ENCODE measurements at places on chromosomes 7 and 10. TPM values are rescaled to one million over a fixed set of nuclear protein-coding genes. Genes with fewer than 3 reads are reported as not detected.
A peak's percentile ranks its signal among the peaks of the same experiment; 100 is the strongest.

The NKX1-2 gene
- 3.4 TPM for total RNA-seq

The SPDYE8 gene
- total RNA-seq: not detected

The CCDC7 gene
- total RNA-seq: 4.0 TPM

The GNGT1 gene
- total RNA-seq: 0.91 TPM

The OR2A1 gene
- not detected for total RNA-seq

The CNTNAP2 gene
- 0.37 TPM for total RNA-seq

- H3K4me3 ChIP-seq: no peak overlapping the region
- H3K36me3 ChIP-seq: no peaks in the 10 kb centered on the region
- no peak for DNase-seq
- 0 out of 2 replicates have a peak, but pooled peaks cover 6% of the 10 kb centered on the region for H3K4me1 ChIP-seq
Observed at GRCh38 chr7:105376908-105377533, 11.7 kb downstream of the SRPK2 start.

GRCh38 chr10:108597657-108598319 is 1325.5 kb downstream of the XPNPEP1 start:
- no peak overlapping the region for H3K27ac ChIP-seq
- no peak for DNase-seq
- H3K4me1 ChIP-seq: no peaks in the 10 kb centered on the region
- H3K36me3 ChIP-seq: no peaks in the 10 kb centered on the region
- H3K4me3 ChIP-seq: no peak overlapping the region

- no peak overlapping the region for H3K4me3 ChIP-seq
- no peaks in the 10 kb centered on the region for H3K27me3 ChIP-seq
- H3K36me3 ChIP-seq: peaks cover 43% of the 10 kb centered on the region
- no peak for DNase-seq
- H3K4me1 ChIP-seq: no peaks in the 10 kb centered on the region
Observed at GRCh38 chr10:12181065-12181775, 14.5 kb downstream of the NUDT5 start.

DNA sequence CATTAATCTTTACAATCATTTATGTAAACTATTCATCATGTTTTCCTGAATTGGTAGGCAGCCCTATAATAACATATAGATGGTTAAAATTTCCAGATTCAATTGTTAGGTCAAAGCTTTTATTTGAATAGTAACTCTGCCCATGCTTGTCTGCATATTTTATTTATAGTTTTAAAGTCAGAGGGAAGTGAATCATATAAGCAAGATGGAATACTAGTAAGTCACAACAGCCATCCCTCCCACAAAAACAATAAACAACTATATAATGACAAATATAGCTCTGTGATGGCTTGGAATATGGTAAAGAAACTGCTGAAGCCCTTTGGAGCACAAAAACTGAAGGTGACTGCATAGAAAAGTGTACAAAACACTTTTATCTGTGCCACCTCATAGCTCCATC is 156.3 kb upstream of the TMEM106B start:
- H3K4me3 ChIP-seq: no peak overlapping the region
- H3K27me3 ChIP-seq: no peaks in the 10 kb centered on the region
- no peak overlapping the region for H3K27ac ChIP-seq
- DNase-seq: no peak

GRCh38 chr7:103731169-103731568 is 258.3 kb downstream of the RELN start:
- H3K27ac ChIP-seq: no peak overlapping the region
- peaks cover 13% of the 10 kb centered on the region for H3K27me3 ChIP-seq
- H3K4me3 ChIP-seq: no peak overlapping the region
- H3K36me3 ChIP-seq: no peaks in the 10 kb centered on the region
- no peak for DNase-seq
- H3K4me1 ChIP-seq: no peaks in the 10 kb centered on the region

GRCh38 chr7:87146740-87147386 is 5.4 kb upstream of the DMTF1 start:
- H3K4me1 ChIP-seq: peaks cover 4% of the 10 kb centered on the region
- H3K36me3 ChIP-seq: no peaks in the 10 kb centered on the region
- no peaks in the 10 kb centered on the region for H3K27me3 ChIP-seq

- H3K27ac ChIP-seq: no peak overlapping the region
- no peak for DNase-seq
- no peaks in the 10 kb centered on the region for H3K27me3 ChIP-seq
- H3K36me3 ChIP-seq: no peaks in the 10 kb centered on the region
- H3K4me3 ChIP-seq: no peak overlapping the region
- H3K4me1 ChIP-seq: no peaks in the 10 kb centered on the region
Observed at GRCh38 chr10:61454541-61454940, 1.4 kb upstream of the TMEM26 start.

GRCh38 chr7:28358423-28358868 is 53.9 kb upstream of the CREB5 start:
- peaks cover 3% of the 10 kb centered on the region for H3K4me1 ChIP-seq
- no peak overlapping the region for H3K27ac ChIP-seq
- H3K4me3 ChIP-seq: no peak overlapping the region
- H3K27me3 ChIP-seq: no peaks in the 10 kb centered on the region
- peak; percentile 59 for DNase-seq

GRCh38 chr7:117785431-117785830 is 87.8 kb downstream of the CTTNBP2 start:
- H3K4me1 ChIP-seq: no peaks in the 10 kb centered on the region
- H3K4me3 ChIP-seq: no peak overlapping the region
- H3K27me3 ChIP-seq: no peaks in the 10 kb centered on the region
- no peak for DNase-seq
- H3K27ac ChIP-seq: no peak overlapping the region
- no peaks in the 10 kb centered on the region for H3K36me3 ChIP-seq

DNA sequence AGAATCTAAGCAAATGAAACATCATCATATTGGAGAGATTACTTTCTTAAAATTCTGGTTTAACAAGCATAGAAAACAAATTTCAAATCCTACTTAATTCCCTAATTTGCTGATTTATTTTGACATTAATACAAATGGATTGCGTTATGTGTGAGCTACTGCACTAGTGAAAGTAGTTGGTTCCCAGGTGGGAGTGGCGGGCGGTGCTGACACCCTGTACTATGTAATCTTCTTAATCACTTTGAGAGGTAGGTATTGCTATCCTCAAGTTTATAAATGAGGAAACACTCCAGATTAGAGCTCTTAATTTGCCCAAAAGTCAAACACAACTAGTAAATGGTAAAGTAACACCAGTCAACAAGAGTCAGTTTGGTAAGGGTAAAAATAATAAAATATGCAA is 131.1 kb downstream of the ELAPOR2 start:
- H3K36me3 ChIP-seq: 0 out of 2 replicates have a peak, but pooled peaks cover 2% of the 10 kb centered on the region
- H3K4me3 ChIP-seq: no peak overlapping the region
- no peak overlapping the region for H3K27ac ChIP-seq
- H3K4me1 ChIP-seq: no peaks in the 10 kb centered on the region
- no peaks in the 10 kb centered on the region for H3K27me3 ChIP-seq

DNA sequence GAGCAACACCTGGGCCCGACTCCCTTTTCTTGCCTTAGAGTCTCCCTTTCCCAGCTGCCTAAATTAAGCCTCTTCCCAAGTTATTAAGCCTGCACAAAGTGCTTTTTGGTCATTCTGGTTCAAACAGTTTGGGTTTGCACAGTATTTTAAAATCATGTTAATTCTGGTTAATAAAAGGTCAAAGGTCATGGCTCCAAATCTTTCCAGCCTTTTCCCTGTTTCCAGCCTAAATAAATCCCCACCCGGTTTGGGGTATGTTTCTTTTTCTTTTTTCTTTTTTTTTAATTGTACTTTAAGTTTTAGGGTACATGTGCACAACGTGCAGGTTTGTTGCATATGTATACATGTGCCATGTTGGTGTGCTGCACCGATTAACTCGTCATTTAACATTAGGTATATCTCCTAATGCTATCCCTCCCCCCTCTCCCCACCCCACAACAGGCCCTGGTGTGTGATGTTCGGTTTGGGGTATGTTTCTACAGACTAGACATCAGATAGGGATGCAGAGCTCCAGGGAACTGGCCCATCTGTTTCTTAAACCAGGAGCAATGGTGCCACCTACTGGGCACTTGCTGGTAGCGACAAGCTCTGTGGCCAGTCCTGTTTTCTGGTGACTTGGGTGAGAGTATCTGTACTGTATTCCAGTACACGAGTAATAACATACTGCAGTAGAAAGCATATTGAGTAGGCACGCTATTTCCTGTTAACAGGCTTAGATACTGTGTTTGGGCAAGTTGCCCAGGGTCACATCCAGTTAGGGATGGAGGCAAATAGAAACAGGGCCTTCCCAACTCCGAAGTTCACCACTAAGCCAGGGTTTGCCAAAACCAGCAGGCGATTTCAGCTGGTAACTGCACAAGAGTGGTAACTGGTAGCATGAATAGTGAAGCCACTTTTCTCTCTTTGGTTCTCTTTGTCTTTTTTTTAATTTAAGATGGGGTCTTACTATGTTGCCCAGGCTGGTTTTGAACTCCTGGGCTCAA is 60.6 kb upstream of the TRIM8 start:
- peak; percentile 87 for DNase-seq
- no peaks in the 10 kb centered on the region for H3K36me3 ChIP-seq
- no peak overlapping the region for H3K4me3 ChIP-seq
- no peaks in the 10 kb centered on the region for H3K27me3 ChIP-seq

- H3K27ac ChIP-seq: no peak overlapping the region
- no peaks in the 10 kb centered on the region for H3K36me3 ChIP-seq
- H3K4me3 ChIP-seq: no peak overlapping the region
Observed at GRCh38 chr10:86300931-86301830, 65.4 kb downstream of the GRID1 start.

DNA sequence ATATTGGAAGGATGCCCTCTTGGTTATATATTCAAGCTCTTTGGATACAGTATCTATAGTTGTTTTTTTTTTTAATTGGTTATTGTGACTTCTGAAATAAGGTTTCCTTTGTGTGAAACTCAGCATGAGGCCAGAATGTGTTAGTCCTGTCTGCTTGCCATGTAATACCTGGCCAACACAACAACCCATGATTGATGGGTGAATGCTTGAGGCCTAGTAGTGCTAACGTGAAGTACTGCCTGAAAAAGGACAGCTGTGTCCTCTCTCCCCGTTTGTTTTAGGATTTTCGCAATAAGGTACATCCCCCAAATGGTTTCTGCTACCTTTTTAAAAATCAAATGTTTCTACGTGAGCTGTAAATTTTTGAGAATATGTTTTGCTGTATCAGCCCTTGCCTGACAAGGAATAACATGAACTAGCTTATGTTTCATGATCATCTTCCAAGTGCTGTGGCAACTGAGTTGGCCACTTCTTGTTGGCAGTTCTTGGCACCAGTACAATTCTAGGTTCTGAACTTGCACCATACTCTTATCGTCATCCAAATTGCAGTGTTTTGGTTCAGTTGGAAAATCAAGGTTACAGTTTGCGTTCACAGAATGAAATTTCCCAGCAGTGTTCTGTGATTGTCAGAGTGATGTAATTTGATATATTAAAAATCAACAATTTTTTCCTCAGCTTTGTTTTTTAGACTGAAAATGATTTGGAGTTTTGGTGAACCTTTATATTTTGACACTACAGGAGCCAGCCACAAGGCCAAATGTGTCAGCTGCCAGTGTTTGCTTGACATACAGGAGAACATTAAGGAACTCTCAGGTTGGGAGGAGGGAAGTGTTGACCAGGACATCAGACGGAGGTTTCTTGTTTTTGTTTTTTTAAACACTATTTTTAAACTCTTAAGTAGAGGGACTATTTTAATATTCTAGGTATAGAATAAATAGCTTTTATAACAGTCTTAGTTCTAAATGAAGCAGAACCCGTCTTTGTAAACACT is 13.5 kb upstream of the ASCC1 start:
- DNase-seq: no peak
- no peak overlapping the region for H3K4me3 ChIP-seq
- no peaks in the 10 kb centered on the region for H3K4me1 ChIP-seq
- peaks cover 4% of the 10 kb centered on the region for H3K36me3 ChIP-seq

DNA sequence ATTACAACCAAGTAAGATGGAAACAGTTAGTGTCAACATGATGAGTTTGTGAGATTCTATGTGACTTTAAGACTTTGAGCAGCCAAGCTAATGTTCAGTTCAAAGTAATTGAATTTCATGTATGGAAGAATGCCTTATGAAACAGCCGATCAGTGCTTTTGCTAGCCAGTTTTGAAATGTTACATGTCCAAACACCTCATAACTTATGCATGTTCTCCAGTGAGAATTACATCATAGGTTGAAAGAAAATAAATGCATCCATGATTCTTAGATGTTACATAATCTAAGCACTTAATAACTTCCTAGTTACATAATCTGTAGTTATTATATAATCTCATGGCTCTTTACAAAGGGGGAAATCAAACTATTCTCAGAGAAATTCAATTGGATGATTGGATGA is 211.3 kb downstream of the BICC1 start:
- H3K4me3 ChIP-seq: no peak overlapping the region
- H3K4me1 ChIP-seq: no peaks in the 10 kb centered on the region
- DNase-seq: no peak
- H3K27me3 ChIP-seq: peaks cover 16% of the 10 kb centered on the region
- no peaks in the 10 kb centered on the region for H3K36me3 ChIP-seq
- H3K27ac ChIP-seq: no peak overlapping the region

DNA sequence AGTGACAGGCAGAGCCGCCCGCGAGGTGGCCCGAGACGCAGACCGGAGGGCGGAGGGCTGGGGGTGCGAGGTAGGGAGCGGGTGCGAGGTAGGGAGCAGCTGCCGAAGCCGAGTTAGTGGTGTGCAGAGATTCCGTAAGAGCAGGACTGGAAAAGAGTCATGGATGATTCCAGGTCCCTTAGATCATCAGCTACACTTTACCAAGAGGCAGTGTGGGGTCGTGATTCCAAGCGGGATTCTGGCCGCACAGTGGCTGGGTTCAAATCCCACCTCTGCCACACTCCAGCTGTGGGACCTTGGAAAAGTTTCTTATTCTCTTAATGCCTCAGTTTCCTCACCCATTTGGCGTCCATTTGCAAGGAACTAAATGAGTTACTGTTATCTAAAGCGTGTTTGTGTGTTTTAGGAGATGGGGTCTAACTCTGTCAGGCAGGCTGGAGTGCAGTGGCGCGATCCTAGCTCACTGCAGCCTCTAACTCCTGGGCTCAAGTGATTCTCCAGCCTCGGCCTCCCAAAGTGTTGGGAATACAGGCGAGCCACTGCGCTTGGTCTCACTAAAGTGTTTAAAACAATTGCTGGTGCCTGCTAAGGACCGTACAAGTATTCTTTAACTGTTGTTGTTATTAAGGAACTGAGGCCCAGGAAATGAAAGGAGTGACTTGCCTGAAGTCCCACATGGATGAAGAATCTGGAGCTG is 1.1 kb downstream of the NDUFB2 start:
- no peaks in the 10 kb centered on the region for H3K27me3 ChIP-seq
- DNase-seq: no peak
- H3K4me3 ChIP-seq: peak overlapping the region; percentile 86
- H3K27ac ChIP-seq: peak overlapping the region; percentile 95

GRCh38 chr10:112880633-112881530 is 69.2 kb upstream of the TCF7L2 start:
- H3K27ac ChIP-seq: no peak overlapping the region
- no peaks in the 10 kb centered on the region for H3K36me3 ChIP-seq
- H3K4me1 ChIP-seq: peaks cover 12% of the 10 kb centered on the region
- no peak for DNase-seq

All from HCT116 (cell line).